ENCODE measurements at places on chromosomes 7 and 10.
A peak's percentile ranks its signal among the peaks of the same experiment; 100 is the strongest.

- no peak for DNase-seq
These were observed 49.0 kb upstream of the TNRC18 start for GRCh38 chr7:5472432-5473315.

DNA sequence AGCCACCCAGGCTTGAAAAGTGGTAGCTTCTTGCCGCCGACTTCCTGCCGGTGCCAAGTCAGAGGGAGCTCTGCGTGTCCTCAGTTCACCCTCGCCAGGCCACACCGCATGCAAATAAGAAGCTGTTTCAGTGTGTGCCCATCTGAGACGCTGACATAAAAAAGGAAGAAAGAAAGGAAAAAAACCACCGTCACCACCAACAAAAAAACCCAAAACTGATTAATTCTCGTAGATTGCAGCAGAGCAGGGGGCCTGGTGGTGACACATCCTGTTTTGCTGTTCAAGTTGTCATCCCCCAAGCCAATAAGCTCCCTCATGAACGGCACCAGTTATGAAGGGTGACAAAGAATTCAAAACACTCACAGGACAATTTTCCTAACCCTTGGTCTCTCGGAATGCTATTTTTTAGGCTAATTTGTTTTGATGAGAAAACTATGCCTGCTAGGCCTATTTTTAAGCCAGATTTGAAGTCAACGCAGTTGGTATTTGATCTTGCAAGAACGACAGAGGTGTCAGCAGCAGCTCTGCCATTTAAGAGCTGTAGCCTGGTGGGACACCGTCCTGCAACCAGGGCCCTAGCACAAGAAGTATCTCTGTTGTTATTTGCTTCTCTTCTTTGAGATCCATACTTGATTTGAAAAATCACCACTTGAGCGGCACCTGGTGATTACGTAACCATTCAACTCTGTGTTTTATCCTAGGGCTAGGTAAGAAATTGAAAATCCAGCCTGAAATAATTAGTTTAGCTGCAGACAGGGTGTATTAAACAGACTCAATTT, 145.6 kb downstream of the PFKFB3 start:
- DNase-seq, result peak; percentile 90

- DNase-seq, result no peak
These were observed 52.9 kb downstream of the PIK3AP1 start for GRCh38 chr10:96667401-96667800.

- DNase-seq, result no peak
These were observed 6.5 kb downstream of the VPS41 start for GRCh38 chr7:38902449-38902848.

GRCh38 chr10:129404091-129404490, 63.0 kb upstream of the MGMT start:
- DNase-seq, result no peak

- DNase-seq, result no peak
These were observed 32.1 kb downstream of the HIF1AN start for GRCh38 chr10:100567826-100568225.

DNA sequence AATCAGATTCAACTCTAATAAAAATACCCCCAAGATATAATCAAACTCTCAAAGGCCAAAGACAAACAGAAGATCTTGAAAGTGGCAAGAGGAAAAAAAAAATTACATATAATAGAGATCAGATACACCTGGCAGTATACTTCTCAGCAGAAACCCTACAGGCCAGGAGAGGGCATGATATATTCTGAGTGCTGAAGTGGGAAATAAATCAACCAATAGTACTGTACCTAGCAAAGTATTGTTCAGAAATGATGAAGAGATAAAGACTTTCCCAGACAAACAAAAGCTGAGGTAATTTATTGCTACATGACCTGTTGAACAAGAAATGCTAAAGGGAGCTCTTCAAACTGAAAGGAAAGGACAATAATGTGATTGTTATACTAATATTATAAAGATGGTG, 291.9 kb downstream of the SH2D4B start:
- DNase-seq, result no peak

DNA sequence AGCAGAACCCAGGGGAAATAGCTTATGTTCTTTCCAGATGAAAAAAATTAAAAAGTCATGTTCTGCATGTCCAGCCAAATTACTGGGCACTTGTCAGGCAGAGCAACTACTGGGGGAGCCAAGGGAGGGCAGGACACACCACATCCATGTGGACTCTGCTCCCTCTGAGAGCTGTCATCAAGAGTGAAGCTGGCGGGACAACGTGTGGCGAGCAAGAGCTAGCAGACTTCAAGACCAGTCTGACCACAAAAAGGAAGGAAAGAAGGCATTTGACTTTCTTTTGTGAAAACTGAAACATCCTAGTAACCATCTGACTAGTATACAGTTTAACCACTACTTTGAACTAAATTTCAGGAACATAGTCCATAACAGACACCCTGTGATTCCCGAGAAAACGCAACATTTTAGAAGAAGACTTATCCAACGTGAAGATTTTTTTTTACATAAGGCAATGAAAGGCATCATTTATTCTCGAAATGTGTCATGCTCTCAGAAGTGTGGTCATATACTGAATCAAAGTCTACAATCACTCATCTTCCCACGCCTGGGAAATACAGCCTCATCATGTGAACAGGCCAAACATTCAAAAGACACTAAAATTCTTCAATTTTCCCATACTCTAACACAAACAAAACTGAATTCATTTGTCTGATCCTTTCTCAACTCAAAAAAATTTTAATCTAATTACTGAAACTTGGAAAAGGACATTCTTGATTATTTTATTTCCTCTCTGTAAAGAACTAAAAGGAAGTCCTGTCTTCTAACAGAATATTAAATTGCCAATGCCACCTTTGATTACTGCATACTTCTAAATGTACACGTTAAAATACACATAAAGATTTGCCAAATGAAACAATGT, 15.5 kb downstream of the CYTH3 start:
- DNase-seq, result peak; percentile 51

- DNase-seq, result no peak
These were observed 159.5 kb downstream of the PPP1R9A start for GRCh38 chr7:95066737-95067530.

- no peak for DNase-seq
These were observed 60.3 kb downstream of the TBXAS1 start for GRCh38 chr7:139889186-139889871.
